ENCODE measurements at places on chromosomes 2 and 18. TPM values are rescaled to one million over a fixed set of nuclear protein-coding genes. Genes with fewer than 3 reads are reported as not detected.

DNA sequence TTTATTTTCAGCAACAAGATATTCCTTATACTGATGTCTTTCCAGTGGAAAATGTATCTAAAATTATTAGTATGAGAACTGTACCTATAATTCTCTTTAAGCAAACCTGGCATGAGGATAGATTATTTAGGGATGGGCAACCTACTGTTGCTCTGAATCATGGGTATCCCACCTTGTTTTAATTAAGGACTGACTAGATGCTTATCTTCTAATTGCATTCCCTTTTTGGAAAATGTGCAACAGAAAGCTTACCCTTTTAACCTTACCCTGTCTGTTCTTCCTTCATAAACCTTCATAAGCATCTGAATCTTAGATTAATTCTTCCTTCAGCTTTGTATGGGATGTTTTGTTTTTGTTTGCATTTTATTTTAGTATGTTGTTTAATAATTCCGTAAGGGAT is 110.3 kb downstream of the TAF4B start:
- DNase-seq: no peak
- no peaks in the 10 kb centered on the region for H3K27me3 ChIP-seq
- H3K4me1 ChIP-seq: no peaks in the 10 kb centered on the region
- H3K27ac ChIP-seq: no peak overlapping the region

DNA sequence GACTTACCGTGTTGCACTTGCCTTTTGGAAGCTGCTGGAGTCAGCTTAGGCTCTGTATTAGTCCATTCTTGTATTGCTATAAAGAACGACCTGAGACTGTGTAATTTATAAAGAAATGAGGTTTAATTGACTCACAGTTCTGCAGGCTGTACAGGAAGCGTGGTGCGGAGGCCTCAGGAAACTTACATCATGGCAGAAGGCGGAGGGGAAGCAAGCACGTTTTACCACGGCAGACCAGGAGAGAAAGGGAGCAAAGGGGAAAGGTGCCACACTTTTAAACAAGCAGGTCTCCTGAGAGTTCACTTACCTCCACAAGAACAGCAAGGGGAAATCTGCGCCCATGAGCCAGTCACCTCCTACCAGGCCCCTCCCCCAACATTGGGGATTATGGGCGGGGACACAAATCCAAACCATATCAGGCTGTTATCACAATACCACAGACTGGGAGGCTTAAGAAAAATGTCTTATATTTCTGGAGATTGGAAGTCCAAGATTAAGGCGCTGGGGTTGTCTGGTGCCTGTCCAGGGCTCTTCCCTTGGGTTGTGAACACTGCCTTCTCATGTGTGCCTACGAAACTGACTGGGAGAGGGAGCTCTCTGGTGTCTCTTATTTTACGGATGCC is 3.6 kb upstream of the D2HGDH start:
- no peak overlapping the region for H3K4me3 ChIP-seq
- no peak overlapping the region for H3K27ac ChIP-seq
- no peak for DNase-seq
- peaks cover 3% of the 10 kb centered on the region for H3K4me1 ChIP-seq

DNA sequence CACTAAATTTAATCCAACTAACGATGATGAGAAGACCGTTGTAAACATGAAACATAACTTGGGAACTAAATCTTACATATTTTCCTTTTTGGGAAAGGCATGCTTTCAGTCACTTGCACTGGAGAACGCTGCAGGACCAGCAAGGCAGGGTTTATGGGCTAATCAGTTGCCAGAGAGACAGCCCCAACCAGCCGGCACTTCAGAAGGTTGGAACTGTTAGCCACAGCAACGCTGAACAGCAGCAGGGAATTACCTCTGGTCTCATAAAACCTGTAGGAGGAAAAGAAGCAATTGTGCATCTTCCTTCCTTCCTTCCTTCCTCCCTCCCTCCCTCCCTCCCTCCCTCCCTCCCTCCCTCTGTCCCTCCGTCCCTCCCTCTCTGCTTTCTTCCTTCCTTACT is 33.9 kb upstream of the SIX2 start:
- H3K36me3 ChIP-seq: no peaks in the 10 kb centered on the region
- no peaks in the 10 kb centered on the region for H3K4me1 ChIP-seq
- no peak overlapping the region for H3K4me3 ChIP-seq
- no peaks in the 10 kb centered on the region for H3K27me3 ChIP-seq
- no peak overlapping the region for H3K27ac ChIP-seq

GRCh38 chr18:3447068-3447894 is 2.7 kb upstream of the TGIF1 start:
- no peaks in the 10 kb centered on the region for H3K36me3 ChIP-seq
- peak overlapping the region; percentile 99 for H3K27ac ChIP-seq
- H3K27me3 ChIP-seq: no peaks in the 10 kb centered on the region
- peak; percentile 83 for DNase-seq

SERPINB13 gene
- not detected for polyA plus RNA-seq

ADRA2B gene
- polyA plus RNA-seq: 2.3 TPM

GRCh38 chr2:174835797-174836255 is 71.6 kb upstream of the CHRNA1 start:
- no peaks in the 10 kb centered on the region for H3K27me3 ChIP-seq
- DNase-seq: no peak
- no peaks in the 10 kb centered on the region for H3K36me3 ChIP-seq
- no peak overlapping the region for H3K27ac ChIP-seq
- H3K4me3 ChIP-seq: no peak overlapping the region

DNA sequence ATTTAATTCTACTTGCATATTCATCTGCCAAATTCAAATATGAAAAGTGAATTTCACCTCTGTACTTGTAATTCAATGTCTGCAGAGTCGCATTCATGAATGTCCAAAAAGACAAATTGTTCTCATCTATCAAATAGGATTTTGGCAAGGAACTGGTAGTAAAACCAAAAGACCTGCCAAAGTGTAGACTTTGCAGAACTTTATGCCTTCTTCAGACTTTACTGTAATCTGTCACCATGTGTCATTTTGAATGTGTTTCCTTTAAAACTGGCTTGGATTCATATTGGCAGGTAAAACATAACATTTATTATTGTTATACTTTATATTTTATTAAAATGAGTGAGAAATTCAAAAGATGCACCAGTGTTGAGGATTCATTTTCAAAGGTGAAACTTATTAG is 701.9 kb upstream of the LINC00305 start:
- no peaks in the 10 kb centered on the region for H3K27me3 ChIP-seq
- H3K4me3 ChIP-seq: no peak overlapping the region
- H3K27ac ChIP-seq: no peak overlapping the region
- H3K36me3 ChIP-seq: no peaks in the 10 kb centered on the region
- no peak for DNase-seq

REG1A gene
- not detected for polyA plus RNA-seq

GRCh38 chr2:227415538-227416424 is 28.0 kb upstream of the SCYGR1 start:
- H3K4me1 ChIP-seq: peaks cover 63% of the 10 kb centered on the region
- H3K36me3 ChIP-seq: no peaks in the 10 kb centered on the region
- no peak for DNase-seq
- H3K4me3 ChIP-seq: no peak overlapping the region
- peak overlapping the region; percentile 31 for H3K27ac ChIP-seq

DNA sequence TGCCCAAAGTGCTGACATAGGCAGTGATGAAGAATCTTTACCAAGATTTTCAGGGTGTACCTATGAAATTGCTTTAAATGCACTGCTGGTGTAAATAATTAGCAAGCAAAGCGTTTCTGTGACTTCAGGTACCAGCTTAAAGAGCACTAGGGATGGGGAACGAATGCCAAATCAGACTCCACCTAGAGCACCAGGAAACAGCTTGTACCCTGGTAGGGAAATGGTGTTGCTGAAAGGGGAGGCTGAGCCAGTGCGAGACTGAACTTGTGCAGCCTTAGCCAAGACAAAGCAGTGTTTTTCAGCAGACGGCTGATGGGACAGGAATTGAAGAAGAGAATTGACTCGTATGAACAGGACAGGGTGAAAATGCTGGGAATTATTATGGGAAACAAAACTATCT is 65.6 kb downstream of the TWSG1 start:
- no peak overlapping the region for H3K4me3 ChIP-seq
- no peak overlapping the region for H3K27ac ChIP-seq
- H3K4me1 ChIP-seq: no peaks in the 10 kb centered on the region
- no peak for DNase-seq
- no peaks in the 10 kb centered on the region for H3K27me3 ChIP-seq
- no peaks in the 10 kb centered on the region for H3K36me3 ChIP-seq

- no peak for DNase-seq
- H3K36me3 ChIP-seq: no peaks in the 10 kb centered on the region
- peaks cover 22% of the 10 kb centered on the region for H3K4me1 ChIP-seq
- H3K27me3 ChIP-seq: no peaks in the 10 kb centered on the region
These were observed 31.6 kb upstream of the CASP10 start for GRCh38 chr2:201151127-201151981.

GRCh38 chr2:111213877-111214276 is 93.2 kb downstream of the BCL2L11 start:
- no peaks in the 10 kb centered on the region for H3K27me3 ChIP-seq
- H3K27ac ChIP-seq: no peak overlapping the region
- H3K4me3 ChIP-seq: no peak overlapping the region
- DNase-seq: no peak
- no peaks in the 10 kb centered on the region for H3K4me1 ChIP-seq

DNA sequence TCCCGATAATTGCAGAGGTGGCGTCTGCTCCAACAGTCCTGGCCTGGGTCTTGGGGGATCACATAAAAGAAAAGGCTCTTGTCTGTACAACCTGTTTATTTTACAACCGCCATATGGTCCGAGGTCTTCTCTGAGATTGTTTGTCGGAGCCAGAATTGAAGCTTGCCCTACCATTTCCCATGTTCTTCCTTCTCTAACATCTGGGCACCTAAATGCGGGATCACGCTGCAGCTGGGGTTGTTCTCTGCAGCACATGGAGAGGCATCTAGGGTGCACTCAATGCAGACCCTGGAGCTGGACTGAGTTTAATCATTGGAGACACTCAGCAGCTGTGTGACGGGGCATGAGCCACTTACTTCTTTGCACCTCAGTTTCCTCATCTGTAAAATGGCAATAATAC is 107.7 kb downstream of the ACKR3 start:
- H3K36me3 ChIP-seq: no peaks in the 10 kb centered on the region
- no peak for DNase-seq
- H3K27me3 ChIP-seq: no peaks in the 10 kb centered on the region
- no peak overlapping the region for H3K4me3 ChIP-seq
- no peaks in the 10 kb centered on the region for H3K4me1 ChIP-seq

DNA sequence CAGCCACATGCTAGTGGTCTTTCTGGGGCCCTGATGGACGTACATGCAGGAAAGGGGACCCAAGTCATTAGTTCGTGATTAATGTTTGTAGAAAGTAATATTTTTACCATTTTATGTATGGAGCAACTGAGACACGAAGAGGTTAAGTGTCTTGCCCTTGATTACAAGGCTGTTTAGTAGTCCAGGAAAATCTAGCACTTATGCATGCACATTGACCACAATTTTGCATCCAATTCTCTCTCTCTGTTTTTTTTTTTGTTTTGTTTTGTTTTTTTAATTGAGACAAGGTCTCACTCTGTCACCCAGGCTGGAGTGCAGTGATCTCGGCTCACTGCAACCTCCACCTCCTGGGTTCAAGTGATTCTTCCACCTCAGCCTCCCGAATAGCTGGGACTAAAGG is 8.3 kb upstream of the GATA6 start:
- H3K4me1 ChIP-seq: peaks cover 2% of the 10 kb centered on the region
- peaks cover 48% of the 10 kb centered on the region for H3K27me3 ChIP-seq
- DNase-seq: no peak
- no peaks in the 10 kb centered on the region for H3K36me3 ChIP-seq
- no peak overlapping the region for H3K27ac ChIP-seq

MTCL1 gene
- polyA plus RNA-seq: 16.0 TPM

COL5A2 gene
- polyA plus RNA-seq: 173 TPM

GLI2 gene
- polyA plus RNA-seq: 16.5 TPM

ITGB6 gene
- polyA plus RNA-seq: 4.4 TPM

MPP4 gene
- 0.20 TPM for polyA plus RNA-seq

SMC6 gene
- 58.8 TPM for polyA plus RNA-seq

L3MBTL4 gene
- polyA plus RNA-seq: 5.9 TPM

- H3K4me1 ChIP-seq: no peaks in the 10 kb centered on the region
- no peaks in the 10 kb centered on the region for H3K27me3 ChIP-seq
- no peak overlapping the region for H3K27ac ChIP-seq
These were observed 849.4 kb downstream of the LRRTM4 start for GRCh38 chr2:76672798-76673197.

DNA sequence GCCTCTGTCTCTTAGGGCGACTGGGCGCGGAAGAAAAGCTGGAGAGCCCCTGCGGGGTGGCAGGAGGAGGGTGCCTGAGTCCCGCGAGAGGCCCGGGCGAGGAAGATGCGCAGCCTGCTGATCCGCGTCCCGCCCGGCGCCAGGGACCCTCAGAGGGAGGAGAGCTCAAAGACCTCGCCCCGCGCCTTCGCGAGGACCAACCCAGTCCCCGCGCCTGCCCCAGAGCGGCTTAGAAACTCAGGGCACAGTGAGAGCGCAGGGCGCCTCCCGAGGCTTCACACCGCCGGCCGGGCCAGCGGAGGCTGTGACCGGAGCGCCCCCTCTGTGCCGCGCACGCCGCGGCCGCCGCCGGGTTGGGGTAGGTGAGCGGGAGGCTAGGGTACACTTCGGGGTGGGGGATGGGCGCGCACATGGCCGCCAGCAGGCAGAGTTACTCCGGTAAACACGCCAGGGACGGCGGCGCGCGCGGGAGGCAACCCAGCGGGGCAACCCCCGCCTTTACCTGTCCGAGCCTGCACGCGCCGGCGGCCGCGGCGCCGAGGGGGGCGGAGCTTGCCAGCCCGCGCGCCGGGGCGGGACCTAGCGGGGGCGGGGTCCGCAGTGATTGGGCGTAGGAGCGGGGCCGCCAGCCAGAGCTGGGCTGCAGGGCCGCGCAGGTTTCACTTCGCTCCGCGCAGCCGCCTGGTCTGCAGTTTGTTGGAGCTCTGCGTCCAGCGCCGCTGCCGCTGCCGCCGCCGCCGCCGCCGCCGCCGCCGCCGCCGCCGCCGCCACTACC is at the start of gene BCL2L11:
TSS of gene BCL2L11 (plus strand) at position 662 of the 775 bp plus-strand sequence. CDS start 2,832 bp downstream, outside the sequence.
- H3K27me3 ChIP-seq: peaks cover 12% of the 10 kb centered on the region
- H3K27ac ChIP-seq: peak within 1 kb of the TSS; percentile 80
- H3K4me1 ChIP-seq: peaks cover 61% of the 10 kb centered on the region
- H3K36me3 ChIP-seq: no peaks in the 10 kb centered on the region

GNAL gene
- polyA plus RNA-seq: 2.7 TPM

DNA sequence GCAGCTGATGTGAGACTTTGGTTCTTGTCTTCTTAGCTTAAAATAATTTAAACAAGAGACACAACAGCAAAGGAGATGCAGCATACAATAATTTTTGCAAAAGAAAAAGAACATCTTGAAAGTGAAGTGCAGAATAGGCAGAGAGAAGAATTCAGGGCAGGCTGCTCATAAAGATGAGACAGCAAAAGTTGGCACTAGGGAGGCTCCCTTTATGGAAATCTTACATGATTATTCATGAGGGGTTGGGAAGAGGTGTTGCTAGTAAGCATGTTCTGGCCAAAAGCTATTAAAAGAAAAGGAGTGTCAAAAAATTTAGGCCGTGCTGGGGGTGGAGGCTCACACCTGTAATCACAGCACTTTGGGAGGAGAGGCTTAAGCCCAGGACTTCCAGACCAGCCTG is 4.2 kb upstream of the ALPP start:
- H3K27ac ChIP-seq: no peak overlapping the region
- H3K4me3 ChIP-seq: no peak overlapping the region
- no peaks in the 10 kb centered on the region for H3K27me3 ChIP-seq
- no peaks in the 10 kb centered on the region for H3K4me1 ChIP-seq
- DNase-seq: no peak

ALK gene
- polyA plus RNA-seq: 0.06 TPM

GRCh38 chr2:168519534-168520308 is 63.6 kb downstream of the CERS6 start:
- H3K27ac ChIP-seq: no peak overlapping the region
- no peaks in the 10 kb centered on the region for H3K36me3 ChIP-seq
- H3K4me1 ChIP-seq: peaks cover 16% of the 10 kb centered on the region

- H3K4me3 ChIP-seq: no peak overlapping the region
- no peak overlapping the region for H3K27ac ChIP-seq
- DNase-seq: no peak
- H3K27me3 ChIP-seq: no peaks in the 10 kb centered on the region
These were observed 46.2 kb downstream of the FAM168B start for GRCh38 chr2:131046918-131047652.

HOXD8 gene
- 2.9 TPM for polyA plus RNA-seq
